ENCODE measurements at places on chromosomes 2 and 18.

DNA sequence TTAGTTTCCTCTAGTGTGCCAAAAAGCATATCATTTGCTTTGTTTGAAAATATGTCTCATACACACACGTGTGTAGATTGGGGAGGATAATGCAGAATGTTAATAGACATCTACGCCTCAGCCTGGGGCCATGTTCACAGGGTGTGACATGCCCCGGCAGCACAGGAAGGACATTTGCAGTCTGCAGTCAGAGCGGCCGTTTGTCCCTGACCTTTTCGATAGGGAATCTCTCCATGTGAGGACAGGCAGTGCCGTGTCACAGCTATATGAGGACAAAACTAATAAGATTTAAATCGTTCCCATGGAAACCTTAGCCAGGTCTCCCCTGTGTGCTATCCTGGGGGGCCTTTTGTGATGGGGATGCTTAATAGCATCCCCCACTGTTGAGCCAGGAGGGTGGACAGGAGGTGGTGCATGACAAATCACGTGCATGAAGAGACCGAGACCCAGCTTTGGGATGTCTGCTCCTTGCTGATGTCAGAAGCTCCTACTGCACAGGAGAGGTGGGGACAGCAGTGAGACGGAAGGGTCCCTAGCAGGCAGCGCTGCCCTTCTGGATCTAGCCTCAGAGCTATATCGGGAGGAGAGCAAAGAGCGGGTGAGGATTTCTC lies 100.6 kb downstream of the RNF144A start:
- DNase-seq, result no peak

- DNase-seq, result no peak
These were observed 243.8 kb downstream of the DLGAP1 start for GRCh38 chr18:4211111-4211837.

- no peak for DNase-seq
These were observed 70.7 kb downstream of the NDUFA10 start for GRCh38 chr2:239954166-239955086.

DNA sequence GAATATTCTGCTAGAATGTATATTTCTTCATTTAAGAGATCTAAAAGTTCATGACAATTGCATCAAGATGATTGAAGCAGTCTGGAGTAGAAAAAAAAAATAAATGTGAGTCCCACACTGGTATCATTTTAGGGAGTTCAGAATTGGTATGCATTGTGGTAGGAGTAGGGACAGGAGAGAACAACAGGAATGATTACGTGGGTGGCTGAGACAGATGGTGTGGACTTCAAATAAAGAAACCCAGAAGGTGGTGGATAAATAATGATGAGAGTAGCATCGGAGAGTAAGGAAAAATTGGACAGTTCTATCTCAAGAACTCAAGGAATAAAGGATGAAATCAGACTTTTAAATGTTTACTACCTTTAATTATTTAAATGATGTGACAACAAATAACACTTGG lies 289.6 kb downstream of the GALNT13 start:
- DNase-seq, result no peak

DNA sequence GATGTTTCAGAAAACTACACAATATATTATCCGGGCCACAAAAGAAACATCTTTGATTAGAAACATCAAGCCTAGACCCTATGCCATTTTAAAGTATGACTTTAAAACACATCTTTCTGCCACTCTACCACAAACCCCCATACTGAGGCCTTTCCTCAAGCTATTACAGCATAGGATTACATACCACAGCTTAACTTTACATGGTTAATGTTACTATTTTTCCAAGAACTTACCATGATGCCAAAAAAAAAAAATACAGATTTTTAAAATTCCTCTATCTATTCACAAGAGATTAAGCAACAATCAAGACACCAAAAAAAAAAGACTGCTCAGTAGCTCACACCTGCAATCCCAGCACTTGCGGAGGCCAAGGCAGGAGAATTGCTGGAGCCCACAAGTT lies 9.0 kb downstream of the NCKAP1 start:
- no peak for DNase-seq

DNA sequence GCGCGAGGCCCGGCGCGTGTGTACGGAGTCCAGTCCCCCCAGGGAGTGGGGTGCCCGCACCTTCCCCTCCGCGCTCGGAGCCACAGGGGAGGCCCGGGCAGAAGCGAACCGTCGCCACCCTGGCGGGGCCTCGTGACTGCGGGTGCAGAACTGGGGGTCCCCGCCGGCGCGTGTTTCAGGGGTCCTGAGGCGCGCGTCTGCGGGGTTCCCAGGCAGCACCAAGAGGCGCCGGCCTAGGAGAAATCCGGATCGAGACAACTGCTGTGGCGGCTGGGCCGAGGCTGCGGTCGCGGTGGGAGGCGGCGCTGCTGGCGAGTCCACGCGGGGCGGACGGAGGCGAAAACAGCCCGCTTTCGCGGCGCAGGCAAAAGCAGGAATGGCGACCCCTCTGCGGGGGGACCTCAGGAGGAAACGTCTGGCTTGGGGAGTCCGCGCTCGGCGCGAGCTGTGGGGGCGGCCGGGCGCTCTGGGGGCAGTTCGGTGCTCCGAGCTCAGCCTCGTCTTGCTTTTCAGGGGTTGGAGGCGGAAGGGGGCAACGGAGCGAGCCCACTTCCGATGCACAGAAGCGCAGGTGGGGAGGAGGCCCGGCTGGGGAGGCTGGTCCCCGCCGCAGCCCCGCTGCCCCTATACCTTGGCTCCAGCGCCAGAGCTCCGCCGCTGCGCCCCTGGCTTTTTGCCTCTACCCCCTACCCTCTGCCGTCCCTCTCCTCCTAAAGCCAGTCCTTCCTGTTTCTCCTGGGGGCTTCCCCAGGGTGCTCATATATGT lies 81.5 kb upstream of the LDLRAD4 start:
- no peak for DNase-seq
